ENCODE measurements at places on chromosomes 1 and 21.

- DNase-seq, result no peak
Measured at GRCh38 chr1:110425612-110426152, 18.2 kb upstream of the LAMTOR5 start.

GRCh38 chr1:42214447-42214871, 49.9 kb upstream of the GUCA2A start:
- DNase-seq, result no peak

- no peak for DNase-seq
Measured at GRCh38 chr1:55718758-55719671, 503.9 kb upstream of the USP24 start.

- no peak for DNase-seq
Measured at GRCh38 chr1:216779686-216780085, 56.5 kb upstream of the ESRRG start.

- DNase-seq, result no peak
Measured at GRCh38 chr1:218964471-218965185, 209.1 kb upstream of the LYPLAL1 start.

DNA sequence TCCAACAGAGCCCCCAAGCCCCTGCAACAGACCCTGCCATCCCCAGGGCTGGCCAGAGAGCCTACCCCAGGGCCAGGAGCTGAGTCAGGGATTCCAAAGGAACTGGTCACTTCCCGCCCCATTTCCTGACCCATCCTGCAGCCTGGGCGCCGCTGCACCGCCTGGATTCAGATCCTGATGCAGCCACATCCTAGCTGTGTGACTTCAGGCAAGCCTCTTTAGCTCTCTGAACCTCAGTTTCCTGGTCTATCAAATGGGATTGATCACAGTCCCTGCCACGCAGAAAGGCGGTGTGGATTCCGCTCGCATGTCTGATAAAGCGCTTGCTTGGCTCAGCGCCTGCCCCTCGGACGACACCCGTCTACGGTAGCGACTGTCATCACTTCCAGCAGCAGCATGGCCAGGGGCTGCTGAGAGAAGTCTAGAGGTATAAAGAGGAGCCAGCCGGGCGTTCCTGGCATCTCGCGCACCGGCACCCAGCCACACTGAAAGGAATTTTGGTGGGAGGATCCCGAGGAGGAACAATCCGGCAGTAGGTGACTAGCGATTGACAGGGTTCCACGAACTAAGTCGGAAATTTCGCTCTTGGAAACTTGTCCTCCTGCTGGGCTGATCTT, 10.1 kb downstream of the EPHA2 start:
- no peak for DNase-seq

GRCh38 chr1:86421601-86422280, 2.2 kb upstream of the CLCA2 start:
- no peak for DNase-seq

GRCh38 chr1:12574757-12575139, 43.3 kb downstream of the DHRS3 start:
- no peak for DNase-seq

GRCh38 chr1:100506217-100506616, 31.7 kb upstream of the GPR88 start:
- no peak for DNase-seq

GRCh38 chr1:209095627-209096595, 487.6 kb upstream of the CAMK1G start:
- no peak for DNase-seq

DNA sequence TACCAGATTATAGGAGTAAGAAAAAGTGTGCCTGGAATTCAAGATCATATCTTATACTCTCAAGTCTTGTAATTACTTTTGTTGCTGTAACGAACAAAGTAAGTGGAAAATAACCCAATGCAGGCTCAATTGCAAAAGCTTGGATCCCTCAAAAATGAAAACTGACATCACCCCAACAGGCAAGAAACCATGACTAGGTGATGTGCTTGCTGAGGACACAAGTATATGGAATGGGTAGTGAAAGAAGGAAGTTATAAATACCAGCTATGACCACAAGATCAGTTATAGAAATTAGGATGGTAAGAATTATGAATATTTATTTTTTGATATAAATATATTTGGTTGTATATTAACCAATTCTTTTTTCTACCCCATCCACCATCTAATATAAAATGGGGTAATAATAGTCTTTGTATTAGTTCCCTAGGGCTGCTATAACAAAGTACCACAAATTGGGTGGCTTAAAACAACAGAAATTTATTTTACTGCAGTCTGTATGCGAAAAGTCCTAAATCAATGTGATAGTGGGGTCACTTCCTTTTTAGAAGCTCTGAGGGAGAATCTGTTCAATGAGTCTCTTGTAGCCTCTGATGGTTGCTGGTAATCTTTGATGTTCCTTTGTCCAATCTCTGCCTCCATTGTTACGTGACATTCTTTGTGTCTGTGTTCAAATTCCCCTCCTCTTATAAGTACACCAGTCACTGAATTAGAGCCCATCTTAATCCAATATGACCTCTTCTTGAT, 45.0 kb downstream of the DUSP10 start:
- no peak for DNase-seq

GRCh38 chr1:71270394-71270915, 189.6 kb upstream of the ZRANB2 start:
- DNase-seq, result no peak

- DNase-seq, result no peak
Measured at GRCh38 chr1:231930257-231930947, 303.8 kb downstream of the DISC1 start.

- DNase-seq, result no peak
Measured at GRCh38 chr1:22341791-22342605, 109.7 kb upstream of the ZBTB40 start.

DNA sequence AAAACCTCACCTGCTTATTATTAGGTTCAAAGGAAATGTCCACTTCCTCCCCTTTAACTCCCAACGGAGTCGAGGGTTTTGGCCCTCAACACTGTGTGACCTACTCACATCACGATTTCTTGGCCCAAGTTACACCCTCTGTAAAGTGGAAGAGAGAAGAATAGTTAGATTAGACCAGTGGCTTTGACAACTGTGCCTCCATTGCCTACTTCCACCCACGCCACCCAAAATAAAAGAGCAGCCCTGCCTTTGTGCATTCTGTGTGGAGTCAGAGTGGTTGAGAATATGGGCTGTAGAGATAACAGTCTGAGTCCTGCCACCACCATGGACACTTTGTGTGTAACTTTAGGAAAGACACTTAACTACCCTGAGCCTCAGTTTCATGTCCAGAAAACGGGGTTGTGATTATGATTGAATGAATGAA, 4.1 kb upstream of the HDGF start:
- DNase-seq, result no peak

- DNase-seq, result no peak
Measured at GRCh38 chr1:187928288-187928687, 1099.5 kb downstream of the PLA2G4A start.

- DNase-seq, result no peak
Measured at GRCh38 chr1:39321979-39322378, 117.5 kb downstream of the MACF1 start.

GRCh38 chr1:206068314-206068713, 15.3 kb downstream of the RHEX start:
- no peak for DNase-seq

DNA sequence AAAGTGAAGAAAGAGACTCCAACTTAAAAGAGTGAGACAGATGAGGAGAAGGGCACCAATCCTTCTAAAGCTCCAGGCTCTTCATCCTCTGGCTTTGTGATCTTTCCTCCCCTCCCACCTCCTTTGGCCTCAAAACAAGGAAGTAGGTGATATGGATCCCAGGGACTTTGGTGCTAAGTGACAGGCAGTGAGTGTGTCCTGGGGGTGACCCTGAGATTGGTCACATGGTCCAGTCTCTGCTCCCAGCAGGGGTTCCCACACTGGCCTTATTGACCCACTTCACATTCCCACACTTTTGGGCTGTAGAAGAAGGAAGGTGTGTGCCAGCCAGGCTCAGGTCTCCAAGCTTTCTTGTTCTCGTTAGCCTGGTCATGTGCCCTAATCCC, 401.2 kb upstream of the PROX1 start:
- DNase-seq, result no peak

Data from activated CD4-positive, alpha-beta T cell treated with anti-CD3 and anti-CD28 coated beads, Interleukin-2, Interleukin-4, amounts not matched to agents 100 ng/mL and 50 ng/mL, durations not matched to agents 16 hours and 8 hours (primary cell).